ENCODE measurements at places on chromosomes 5 and 9.

- no peak for DNase-seq
Observed at GRCh38 chr9:89843591-89843990, 238.8 kb downstream of the GADD45G start.

DNA sequence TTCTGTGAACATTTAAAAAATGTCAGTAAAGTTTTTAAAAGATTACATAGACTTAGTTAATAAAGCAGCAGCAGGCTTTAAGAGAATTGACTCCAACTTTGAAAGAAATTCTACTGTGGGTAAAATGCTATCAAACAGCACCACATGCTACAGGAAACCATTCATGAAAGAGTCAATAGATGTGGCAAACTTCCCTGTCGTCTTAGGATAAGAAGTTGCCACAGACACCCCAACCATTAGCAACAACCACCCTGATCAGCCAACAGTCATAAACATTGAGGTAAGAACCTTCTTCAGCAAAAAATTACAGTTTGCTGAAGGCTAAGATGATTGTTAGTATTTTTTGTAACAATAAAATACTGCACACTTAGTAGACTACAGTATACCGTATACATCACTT lies 278.2 kb downstream of the CSNK1G3 start:
- DNase-seq = no peak

DNA sequence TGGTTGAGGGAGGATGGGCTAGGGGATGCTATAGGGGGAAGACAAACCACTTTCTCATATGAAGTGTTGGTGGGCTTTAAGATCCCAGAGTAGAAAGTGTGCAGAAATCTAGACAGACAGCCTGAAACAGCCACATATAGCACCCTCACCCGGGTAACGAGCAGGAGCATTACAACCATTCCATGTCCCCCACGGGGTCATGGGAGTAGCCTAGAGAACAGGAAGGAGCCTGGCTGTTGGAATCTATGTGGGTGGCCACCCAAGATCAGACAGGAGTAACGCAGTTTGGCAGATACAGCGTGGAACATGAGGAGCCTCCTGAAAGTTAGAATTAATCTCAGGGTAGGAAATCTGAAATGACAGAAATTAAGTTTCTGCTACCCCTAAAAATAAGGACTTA lies 146.1 kb upstream of the RAI14 start:
- DNase-seq = no peak

GRCh38 chr5:36423578-36424307 lies 122.0 kb upstream of the RANBP3L start:
- no peak for DNase-seq

- DNase-seq = no peak
Observed at GRCh38 chr5:68875351-68875750, 218.5 kb upstream of the SLC30A5 start.

DNA sequence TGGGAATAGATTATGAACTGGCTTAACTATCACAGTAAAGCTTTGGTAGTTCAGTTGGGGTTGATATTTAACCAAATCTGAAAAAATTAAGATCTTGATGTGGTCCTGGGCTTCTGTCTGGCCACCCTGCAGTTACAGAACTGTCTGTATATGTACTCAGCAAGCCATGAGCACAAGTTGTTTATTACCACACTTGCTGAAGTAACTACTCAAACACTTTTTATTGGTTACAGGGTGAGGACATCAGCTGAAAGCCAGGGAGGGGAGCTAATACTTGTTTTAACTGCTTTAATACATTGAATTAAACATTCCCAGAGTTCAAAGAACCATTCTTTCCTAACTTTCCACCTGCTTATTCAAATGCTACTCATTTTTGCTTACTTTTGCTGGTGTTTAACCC lies 29.4 kb upstream of the KCNN2 start:
- DNase-seq = no peak

Data from stimulated activated CD4-positive, alpha-beta T cell treated with anti-CD3 and anti-CD28 coated beads, Interleukin-15, amount 100 ng/mL, for 1 hour (primary cell).